Cardiac septum (tissue), 1 donor: ENCODE measurements at places on chromosomes 4 and X. TPM values are rescaled to one million over a fixed set of nuclear protein-coding genes. Genes with fewer than 3 reads are reported as not detected.

DNA sequence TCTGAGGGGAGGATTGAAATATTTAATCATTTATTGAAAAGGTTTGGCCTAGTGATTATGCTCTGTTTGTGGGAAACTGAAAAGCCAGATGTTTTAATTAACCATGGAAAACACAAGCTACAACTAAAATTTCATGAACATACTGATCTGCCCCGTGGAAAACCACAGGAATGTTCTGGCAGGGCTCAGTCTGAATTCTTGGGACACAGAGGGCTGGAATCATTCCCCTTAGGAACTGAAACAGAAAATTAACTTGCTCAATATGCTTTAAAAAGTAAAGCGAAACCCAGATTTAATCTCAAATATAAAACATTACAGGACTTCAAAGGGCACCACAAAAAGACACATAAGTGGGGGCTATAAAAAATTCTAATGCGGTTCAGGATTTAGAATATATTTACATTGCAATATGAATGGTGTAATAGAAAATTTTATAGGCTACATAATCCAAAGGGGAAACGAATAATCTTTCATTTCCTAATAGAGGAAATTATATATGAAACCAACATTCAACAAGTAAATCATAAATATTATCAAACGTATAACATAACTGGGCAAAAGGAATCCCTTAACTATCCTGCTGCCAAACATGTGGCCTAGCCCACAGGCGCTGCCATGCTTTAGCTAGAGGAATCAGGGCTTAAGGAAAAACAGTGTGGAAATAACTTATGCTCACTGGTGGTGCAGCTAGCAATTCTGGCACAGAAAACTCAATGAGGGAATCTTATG lies 70.9 kb downstream of the APBB2 start:
- no peak for DNase-seq

DNA sequence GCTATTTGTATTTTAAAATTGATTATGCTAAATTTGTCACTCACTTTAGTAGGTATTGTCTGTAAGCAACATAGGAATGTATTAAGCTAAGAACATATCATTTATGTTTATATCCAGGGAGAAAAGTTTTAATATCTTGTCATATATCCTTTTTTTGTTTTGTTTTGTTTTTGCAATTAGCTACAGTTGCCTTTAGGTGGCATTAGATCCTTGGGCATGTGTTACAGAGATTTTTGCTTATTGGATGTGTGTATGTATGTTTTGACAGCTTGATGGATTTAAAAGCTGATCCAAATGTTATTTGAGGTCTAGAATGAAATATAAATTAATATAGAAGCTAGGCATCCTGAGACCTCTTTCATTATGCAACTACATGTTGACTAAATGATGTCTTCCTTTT lies 36.1 kb upstream of the OTUD4 start:
- DNase-seq, result no peak

DNA sequence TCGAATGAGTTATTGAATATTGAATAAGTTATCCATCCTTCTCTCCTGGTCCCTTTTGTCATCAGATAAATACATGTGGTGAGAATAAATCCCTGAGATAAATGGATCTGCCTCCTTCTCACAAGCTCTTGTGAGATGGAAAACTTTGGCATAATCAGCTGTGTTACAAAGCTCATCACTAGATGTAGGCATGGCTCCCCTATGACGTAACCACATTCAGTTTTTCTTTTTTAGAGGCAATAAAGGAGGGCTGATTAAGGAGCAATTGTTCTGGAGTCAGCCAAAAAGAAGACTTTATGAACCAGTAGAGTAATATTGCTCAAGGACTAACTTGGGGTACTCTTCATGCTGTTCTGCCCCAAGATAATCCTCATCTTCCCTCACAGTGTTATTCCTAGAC lies 90.5 kb upstream of the GATB start:
- DNase-seq, result no peak

DNA sequence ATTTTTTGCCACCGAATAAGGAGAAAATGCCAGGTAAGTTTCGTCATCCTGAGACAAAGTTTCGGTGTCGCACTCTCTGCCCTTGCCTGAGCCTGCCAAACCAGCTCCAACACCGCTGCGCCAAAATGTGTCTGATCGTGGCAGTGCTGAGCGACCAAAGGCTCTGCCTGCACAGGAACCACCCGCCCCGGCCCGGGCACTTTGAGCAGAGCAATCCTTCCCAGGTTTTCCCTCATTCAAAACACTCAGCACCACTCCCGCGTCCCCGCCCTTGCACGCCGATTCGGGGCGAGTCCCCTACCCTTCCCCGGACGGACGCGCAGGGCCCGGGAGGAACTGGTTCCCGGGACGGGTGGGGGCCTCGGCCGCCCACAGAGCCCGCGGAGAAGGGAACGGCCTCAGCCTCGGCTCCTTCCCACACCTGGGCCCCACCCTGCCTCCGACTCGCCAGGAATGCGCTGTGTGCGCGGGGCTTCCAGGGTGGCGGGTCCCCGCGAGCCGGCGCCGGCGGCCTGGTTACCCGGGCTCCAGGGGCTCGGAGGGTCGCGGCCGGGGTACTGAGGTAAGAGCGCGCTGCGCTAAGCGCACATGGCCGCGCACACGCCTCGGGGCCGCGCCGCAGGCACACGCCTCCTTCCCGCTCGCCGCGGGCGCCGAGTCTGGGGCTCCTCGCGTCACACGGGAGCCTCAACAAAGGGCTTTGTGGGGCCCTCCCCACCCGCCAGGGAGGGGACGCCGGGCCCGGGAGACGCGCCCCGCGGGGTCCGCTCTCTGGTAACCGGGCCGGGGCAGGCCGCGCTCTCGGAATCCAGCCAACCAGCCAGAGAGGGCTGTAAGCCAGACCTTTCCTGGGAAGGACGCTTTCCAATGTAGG lies at the start of gene C4orf36:
TSS of gene C4orf36 (minus strand) at position 661 of the 874 bp plus-strand sequence. CDS start 902 bp downstream, outside the sequence.
- peak; percentile 79 for DNase-seq

DNA sequence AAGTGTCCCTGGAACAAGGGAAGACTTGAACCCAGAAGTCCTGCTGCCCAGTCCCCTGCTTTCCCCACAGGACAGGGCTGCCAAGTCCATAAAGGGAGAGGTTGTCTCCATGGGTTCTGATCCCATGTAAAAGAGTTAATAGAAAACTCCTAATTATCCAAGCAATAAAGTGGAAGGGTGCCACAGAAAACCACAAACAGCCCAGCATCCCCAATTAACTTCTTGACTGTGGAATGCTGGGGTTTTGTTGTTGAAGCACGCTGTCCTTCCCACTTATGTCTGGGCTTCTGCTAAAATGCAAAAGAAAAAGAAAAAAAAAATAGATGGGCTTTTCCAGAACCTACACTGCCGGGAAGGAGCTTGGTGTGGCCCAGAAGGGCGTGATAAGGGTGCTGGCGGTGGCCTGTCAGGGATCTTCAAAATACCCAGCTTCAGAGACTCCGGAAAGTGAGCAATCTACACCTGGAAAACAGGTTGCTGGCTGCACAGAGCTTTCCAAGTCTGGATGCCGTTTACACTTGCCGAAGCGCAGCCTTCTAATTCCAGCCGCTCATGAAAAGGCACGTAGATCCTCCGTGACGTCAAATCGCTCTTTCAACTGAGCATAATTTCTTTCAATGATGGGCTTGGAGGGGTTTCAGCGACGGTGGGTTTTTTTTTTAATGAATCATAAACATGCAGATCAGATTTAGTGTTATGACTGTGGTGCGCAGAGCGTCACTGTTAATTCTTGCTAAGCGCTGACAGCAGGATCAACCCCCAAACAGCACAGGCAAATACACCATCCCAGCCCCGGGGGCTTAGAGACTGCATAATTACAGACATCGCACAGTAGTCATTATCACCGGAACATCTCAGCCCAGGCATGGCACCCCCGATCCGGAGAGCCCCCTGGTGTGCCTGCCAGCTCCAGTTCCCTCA lies 197.6 kb downstream of the BCOR start:
- no peak for DNase-seq

DNA sequence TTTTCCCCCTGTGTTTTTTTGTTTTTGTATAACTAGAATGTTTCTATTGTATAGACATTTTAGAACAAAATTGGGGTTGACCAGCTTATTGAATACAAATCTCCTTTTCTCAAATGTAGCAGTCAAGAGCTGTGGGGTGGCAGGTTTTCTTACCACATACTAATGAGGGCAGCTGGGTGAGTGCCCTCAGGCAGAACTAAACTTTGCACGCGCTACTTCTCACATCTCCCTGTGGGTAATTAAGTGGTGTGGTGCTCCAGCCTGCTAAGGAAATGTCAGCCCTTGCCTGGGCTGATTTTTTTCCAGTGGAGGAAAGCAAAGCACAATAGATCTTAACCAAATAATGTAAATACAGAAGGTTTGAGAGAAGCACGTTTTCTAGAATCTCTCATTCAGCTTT lies 717.6 kb upstream of the TENM3 start:
- DNase-seq, result no peak

- no peak for DNase-seq
Observed at GRCh38 chrX:9293051-9293496, 171.8 kb upstream of the TBL1X start.

DNA sequence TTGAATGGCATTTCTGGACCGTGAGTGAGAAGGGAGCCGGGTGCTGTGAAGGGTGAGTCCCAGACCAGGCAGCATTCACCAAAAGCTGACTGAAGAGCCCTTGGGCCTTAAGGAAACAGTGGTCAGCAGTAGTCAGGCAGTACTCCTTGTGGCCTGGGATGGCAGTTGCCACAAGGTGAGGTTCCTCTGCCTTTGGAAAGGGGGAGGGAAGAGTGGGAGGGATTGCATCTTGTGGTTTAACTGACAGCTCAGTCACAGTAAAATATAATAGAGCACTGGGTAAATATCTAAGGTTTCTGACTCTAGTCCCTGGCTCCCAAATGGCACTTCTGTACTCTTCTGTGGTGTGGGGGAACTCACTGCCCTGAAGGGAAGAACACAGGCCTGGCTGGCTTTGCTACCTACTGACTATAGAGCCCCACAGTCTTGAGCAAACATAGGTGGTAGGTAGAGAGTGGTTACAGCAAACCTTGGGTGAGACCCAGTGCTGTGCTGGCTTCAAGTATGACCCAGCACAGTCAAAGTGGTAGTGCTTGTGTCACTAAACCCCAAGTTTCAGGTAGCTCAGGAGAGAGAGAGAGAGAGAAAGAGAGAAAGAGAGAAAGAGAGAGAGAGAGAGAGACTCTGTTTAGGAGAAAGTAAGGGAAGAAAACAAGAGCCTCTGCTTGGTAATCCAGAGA lies 154.2 kb downstream of the TEX11 start:
- DNase-seq, result no peak

GRCh38 chrX:3271183-3271833 lies 75.1 kb downstream of the MXRA5 start:
- no peak for DNase-seq

- DNase-seq, result no peak
Observed at GRCh38 chr4:95267081-95267480, 281.7 kb downstream of the UNC5C start.

DNA sequence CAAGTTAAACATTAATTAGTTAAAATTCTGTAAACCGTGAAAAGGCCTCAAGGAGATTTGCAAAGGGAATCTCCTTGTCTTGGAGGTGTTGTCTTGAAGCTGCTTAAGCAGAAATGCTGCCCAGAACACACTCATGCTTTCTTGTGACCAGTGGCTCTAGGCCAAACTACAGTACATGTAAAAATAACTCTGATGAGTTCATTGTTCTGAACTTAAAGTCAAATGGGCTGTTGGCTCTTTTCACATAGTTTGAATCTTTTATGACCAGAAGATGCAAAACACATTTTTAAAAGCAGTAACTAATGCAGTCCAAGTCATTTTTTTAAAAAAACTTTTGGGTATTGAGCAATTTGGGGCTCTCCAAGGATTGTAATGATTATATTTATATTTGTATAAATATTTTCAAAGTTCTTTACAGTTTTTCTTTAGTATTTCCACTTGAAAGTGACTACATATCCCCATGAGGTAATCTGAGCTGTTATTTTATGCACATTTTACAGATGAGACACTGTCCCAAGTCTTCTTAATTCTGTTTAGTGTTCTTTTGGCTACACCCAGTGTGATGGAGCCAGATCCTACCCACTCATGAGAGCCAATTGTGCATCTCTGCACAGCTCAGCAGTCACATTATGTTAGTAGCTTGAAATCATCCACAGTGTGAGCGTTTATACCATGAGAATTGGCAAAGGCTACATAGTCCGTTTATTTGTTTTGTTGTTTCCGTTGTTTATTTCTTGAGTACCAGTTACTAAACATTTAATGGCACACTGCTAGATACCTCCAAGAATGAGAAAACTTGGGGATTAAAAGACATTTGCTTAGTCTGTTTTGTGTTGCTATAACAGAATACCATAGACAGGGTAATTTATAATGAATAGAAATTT lies 112.8 kb upstream of the ATXN3L start:
- no peak for DNase-seq

GRCh38 chrX:70621743-70622142 lies 177.1 kb downstream of the DLG3 start:
- DNase-seq, result no peak

DNA sequence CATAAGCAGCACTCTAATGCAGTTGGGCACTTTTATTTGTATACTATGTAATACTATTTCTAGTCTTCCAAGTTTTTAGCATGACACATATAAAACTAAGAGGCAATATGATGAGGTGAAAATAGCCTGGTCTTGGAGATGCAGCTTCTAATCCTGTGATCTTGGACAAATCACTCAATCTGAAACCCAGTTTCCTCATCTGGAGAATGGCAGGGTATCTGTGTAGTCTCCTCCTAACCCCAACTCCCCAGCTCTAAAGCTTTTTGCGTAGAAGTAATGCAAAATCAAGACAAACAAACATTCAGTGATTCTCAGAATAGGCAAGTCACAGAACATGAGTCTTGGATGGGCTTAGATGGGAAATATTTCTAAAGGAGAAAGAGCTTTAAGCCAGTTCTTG lies 36.7 kb upstream of the IL21 start:
- DNase-seq, result no peak

- peak; percentile 63 for DNase-seq
Observed at GRCh38 chr4:6509587-6509986, 37.2 kb upstream of the PPP2R2C start.

GRCh38 chr4:125594056-125594602 lies 279.4 kb downstream of the FAT4 start:
- no peak for DNase-seq

DNA sequence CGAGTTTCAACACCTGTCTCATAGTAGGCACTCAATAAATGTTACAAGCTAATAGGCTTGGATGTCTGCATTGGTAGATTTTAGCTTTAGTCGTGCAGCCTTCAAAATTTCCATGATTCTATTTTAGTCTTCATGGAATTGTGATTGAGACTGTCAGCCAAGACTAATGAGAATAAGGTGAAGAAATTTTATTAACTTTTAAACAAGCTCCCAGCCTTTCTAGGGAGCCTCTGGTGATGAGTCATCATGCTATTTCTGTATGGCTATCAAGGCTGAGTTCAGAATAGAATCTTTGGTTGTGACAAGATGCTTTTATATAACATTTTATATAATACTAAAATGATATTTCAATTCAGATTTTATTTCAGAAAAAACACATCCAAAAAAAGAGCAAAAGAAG lies 685.8 kb downstream of the GABRG1 start:
- no peak for DNase-seq

TMEM156 gene
- not detected for total RNA-seq

HSD17B13 gene
- total RNA-seq, result 0.38 TPM

ARMCX5 gene
- 5.4 TPM for total RNA-seq

MUC7 gene
- total RNA-seq, result not detected

ETDB gene
- not detected for total RNA-seq

PPP2R3B gene
- total RNA-seq, result 128 TPM

MAGEC2 gene
- not detected for total RNA-seq
